ENCODE measurements at places on chromosomes 16 and 17.

- DNase-seq: no peak
These were observed 34.9 kb downstream of the CMC2 start for GRCh38 chr16:80971819-80972218.

DNA sequence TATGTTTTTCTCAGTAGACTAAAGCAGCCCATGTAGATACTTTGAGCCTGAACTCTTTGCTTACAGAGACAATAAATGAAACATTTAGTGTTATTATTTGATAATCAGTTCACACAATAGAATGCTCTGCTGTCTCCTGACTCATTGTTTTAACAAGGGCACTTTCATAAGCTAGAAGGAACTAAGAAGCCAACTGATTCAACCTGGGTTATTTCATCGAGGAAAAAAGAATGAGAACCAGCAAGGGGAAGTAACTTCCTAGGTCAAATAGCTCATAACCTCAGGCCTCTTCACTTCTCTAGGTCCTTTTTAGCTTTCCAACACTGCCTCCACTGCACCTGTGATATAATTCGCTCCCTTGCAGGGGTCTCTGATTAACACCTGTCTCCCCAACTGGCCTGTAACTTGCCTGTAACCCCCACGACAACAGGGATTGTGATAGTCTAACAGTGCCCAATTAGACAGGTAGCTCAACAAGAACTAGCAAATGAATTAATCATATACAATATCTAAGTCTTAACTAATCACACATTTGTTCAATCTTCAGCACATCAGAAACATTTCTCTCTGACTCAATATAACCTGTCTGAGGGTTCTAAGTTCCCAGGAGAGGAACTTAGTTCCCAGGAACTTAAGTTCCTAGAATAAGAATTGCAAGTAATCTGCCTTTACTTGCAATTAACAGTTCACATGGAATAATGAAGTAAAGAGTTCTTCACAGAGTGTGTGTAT is 34.8 kb downstream of the RFFL start:
- no peak for DNase-seq

GRCh38 chr16:27318392-27319256 is 4.8 kb downstream of the IL4R start:
- no peak for DNase-seq

GRCh38 chr17:38434178-38434665 is 6.0 kb downstream of the ARHGAP23 start:
- DNase-seq: no peak

- no peak for DNase-seq
These were observed 165.6 kb downstream of the RAB11FIP4 start for GRCh38 chr17:31556969-31557645.

- DNase-seq: no peak
These were observed 238.3 kb upstream of the SDK2 start for GRCh38 chr17:73882590-73882989.

GRCh38 chr17:66290101-66290722 is 12.2 kb upstream of the PRKCA start:
- no peak for DNase-seq

GRCh38 chr16:19131825-19132218 is 18.1 kb downstream of the ITPRIPL2 start:
- DNase-seq: no peak

DNA sequence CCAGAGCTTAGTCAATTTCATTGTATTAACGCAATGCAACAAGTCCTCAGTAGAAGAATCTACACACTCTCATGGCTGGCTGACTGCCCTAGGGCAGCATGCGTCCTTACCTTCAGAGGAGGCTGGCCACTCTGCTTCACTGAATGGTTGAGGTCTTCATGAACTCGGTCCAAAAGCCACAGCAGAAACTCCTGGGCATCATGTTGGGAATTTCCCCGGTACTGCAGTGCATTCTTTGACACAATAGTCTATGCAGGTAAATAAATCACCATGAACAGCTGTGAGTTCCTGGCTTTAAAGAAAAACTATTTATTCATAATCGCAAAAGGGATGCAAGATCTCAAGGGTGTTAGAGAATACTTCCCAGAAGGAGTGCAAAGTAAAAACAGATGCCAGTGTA is 41.3 kb downstream of the USP31 start:
- no peak for DNase-seq

GRCh38 chr17:66715076-66715675 is 119.7 kb upstream of the CACNG5 start:
- no peak for DNase-seq

GRCh38 chr16:52051414-52052172 is 495.4 kb downstream of the TOX3 start:
- DNase-seq: no peak

DNA sequence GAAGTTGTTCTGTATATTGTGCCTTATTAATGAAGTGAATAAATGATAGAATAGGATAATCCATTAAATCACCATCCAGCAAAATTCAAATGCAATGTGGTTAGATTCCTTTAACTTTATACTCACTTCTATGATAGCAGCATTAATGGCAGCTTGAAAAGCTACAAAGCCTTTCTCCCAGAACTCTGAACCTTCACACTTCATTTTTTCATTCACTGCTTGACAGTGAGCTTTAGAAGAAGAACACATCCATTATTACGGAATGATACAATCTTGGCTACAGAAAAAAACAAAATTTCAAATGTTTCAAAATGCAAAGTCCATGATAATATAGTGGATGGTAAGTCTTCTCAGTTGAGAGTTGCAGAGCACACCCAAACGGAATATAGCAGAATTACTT is 16.4 kb downstream of the ABCA9 start:
- DNase-seq: no peak

- DNase-seq: no peak
These were observed 586.3 kb downstream of the KCNJ18 start for GRCh38 chr17:22278302-22279275.

DNA sequence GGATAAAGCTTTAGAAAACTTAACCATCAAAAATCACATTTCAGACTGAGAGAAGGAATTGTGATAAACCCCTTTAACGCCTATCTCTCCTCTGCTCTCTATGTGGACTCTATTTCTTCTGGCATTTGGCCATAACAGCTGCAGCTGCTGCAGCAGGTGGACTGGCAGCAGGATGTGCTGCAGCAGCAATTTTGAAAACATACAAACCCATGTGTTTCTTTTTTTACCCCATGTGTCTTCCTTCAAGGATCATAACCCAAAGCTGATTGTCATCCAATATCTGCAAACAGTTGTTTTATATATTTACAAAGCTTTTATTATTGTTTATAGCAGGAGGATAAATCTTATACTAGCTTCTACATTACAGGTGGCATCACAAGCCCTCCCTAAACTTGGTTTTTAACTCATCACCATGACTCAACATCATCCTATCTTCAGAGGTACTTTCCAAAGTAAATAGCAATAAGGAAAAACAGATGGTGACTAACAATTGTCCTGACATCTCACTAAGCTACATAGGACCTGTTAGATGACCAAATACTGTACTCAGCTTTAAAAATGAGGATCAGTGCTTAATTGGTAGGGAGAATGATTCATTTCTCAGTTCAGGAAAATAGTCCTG is 14.5 kb upstream of the KRTAP9-2 start:
- DNase-seq: peak; percentile 71

GRCh38 chr17:30234964-30235363 is 533 bp downstream of the SLC6A4 start:
- DNase-seq: no peak

DNA sequence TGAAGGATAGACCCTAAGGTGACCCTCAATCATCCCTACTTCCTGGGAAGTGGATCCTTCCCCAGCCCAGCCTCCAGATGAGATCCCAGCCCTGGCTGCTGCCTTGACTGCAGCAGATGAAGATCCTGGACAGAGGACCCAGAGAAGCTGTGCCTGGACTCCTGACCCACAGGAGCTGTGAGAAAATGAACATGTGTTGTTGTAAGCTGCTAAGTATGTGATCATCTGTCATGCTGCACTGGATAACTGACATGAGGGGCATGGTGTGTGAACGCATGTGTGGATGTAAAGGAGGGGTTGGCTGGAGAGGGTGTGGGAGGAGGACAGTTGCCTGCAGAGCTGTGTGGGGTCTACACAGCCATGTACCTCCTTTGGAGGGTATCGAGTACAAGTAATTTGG is 69.3 kb downstream of the SLC5A11 start:
- no peak for DNase-seq

GRCh38 chr17:16919663-16920627 is 52.0 kb downstream of the TNFRSF13B start:
- no peak for DNase-seq

- no peak for DNase-seq
These were observed 10.3 kb downstream of the TRIM25 start for GRCh38 chr17:56903560-56903959.

DNA sequence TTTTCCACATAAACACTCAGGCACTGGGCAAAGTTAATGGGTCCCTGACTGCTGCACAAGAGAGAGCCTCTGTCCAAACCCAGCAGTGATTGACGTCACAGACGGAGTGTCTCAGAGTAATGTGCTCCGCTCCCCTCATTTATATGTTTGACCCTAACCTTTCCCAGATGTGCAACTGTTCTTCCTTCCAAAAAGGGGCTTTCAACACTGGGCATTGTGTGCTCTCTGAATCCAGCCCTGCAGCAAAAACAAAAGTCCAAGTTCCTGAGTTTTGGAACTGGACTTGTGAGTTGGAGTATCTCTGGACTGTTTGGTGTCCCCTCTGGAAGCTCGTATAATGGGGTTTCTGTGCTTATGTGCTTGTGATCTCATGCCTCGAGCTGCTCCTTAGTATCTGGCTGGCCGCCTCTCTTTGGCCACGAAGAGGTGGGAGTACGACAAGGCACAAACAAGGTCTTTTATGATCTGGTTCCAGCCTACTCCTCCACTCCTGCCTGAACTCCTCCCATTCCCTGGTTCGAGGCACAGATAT is 76.4 kb upstream of the SMIM36 start:
- DNase-seq: no peak

DNA sequence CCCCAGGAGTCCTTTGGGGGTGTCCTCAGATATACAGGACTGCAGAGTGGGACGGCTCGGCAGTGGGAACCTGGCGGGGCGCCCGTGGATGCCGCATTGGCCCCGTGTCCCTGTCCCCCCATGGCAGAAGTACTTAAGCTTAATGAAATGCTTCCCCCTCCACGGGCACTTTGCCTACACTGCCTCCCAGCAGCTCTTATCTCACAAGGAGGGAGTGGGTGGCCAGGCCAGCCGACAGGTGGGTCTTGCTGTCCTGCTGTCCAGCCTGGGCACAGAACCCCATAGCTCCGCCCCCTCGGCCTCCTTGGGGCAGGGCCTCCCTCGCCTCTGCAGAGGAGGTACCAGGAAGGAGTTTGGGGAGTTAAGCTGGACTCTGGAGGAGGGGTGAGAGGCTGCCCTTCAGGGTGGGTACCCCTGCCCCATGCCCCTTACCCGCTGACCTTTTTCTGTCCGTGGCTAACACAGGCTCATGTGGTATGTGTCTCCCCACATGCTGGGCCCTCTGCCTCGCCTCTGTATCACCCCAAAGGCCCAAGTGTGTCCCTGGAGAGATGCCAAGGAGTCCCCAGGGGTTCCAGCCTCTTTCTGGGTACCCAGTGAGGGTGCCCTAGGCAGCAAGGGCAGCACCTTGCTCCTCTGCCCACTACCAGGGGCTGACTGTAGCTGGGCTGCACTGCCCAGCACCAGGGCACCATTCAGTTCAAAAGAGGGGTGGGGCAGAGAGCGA is 8.7 kb downstream of the THRA start:
- no peak for DNase-seq

DNA sequence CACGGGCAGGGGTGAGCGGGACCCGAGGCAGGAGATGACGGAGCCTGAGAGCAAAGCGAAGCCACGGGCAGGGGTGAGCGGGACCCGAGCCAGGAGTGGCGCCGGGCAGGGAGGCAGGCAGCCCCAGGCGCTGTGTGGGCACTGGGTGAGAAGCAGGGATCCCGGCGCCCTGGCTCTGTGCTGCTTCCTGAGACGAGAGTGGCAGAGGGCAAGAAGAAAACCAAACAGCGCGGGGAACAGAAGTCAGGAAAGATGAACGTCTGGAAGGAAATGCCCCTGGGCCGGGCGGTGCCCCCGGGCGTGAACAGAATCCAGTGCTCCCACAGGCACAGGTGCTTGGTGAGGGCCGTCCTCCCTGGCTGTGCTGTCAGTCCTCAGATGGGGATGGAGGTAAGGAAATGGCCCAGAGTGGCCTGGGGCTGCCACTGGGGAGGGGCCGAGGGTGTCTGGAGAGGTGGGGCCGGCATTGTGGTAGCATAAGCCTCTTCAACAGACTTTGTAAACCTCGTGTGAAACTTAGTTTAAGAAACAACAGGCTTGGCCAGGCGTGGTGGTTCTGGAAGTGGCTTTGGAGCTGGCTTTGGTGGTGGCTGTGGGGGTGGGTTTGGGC is 9.8 kb downstream of the ASPSCR1 start:
- DNase-seq: no peak

DNA sequence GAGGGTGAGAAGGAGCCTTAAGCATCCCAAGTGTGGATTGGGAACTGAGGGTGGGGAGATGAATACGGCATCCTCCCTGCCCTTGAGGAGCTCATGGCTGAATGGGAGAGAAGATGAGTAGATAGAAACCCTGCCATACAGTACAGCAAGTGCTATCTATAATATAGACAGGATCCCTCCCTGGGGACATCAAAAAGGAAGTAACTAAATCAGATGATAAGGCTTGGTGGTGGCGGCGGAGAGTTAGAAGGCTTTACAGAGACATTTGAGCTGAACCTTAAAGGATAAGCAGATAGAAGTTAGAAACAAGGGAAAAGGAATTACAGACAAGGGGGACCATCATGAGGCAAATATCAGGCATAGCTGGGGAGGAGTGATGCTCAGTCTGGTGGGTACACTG is 67.5 kb upstream of the TMEM132E start:
- DNase-seq: no peak

GRCh38 chr17:1181753-1182137 is 2.0 kb upstream of the ABR start:
- DNase-seq: no peak

DNA sequence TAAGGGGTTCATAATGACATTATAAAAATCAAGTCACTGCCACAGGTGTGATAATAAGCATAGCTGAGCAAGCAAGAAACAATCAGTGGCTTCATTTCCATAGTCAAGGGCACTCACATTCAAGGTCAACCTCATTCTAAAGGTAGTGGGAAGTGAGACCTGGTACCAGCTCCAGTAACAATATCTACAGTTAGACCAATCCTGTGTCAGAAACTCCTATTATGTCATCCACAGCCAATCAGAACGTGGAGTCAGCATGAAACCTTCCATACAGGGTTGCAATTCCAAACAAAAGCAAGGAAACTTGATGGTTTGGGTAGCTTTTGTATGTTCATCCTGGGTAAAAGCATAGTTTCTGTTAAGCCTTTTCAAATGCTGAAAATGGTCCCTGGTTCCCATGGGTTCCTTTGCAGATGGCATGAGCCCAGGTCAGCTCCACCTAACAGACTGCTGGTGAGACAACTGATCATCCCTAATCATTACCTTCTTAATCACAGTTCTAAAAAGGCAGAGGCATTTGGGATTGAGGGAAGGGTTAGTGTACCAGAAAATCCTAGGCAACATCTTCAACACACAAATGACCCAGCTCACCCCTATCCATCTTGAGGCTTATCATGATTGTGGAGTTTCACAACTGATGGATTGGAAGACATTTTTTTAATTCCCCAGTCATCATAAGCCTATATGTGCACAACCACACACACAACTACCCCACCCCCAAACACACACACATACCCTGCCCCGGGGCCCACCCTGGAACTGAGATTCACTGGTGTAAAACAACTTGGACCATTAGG is 30.4 kb downstream of the TEX2 start:
- DNase-seq: no peak
